ENCODE measurements at places on chromosomes 1 and 21.

DNA sequence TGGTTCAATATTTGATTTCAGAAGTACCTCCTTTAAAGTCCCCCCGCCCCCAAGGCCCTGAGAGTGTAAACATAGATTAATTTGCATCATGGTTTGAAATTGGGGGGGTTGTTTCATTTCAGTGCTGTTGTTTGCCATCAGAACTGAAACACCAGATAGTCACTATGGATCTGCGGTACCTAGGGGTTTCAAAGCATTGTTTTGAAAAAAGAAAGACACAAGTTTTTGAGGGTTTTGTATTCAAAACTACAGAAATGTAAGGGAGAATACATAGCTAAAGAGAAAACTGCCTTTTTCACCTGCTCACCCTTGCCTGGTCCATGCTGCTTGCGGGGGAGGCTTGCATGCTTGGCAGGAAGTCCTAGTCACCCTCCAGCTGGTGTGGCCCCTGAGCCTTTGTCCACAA, 59.3 kb downstream of the ACP6 start:
- DNase-seq = no peak

DNA sequence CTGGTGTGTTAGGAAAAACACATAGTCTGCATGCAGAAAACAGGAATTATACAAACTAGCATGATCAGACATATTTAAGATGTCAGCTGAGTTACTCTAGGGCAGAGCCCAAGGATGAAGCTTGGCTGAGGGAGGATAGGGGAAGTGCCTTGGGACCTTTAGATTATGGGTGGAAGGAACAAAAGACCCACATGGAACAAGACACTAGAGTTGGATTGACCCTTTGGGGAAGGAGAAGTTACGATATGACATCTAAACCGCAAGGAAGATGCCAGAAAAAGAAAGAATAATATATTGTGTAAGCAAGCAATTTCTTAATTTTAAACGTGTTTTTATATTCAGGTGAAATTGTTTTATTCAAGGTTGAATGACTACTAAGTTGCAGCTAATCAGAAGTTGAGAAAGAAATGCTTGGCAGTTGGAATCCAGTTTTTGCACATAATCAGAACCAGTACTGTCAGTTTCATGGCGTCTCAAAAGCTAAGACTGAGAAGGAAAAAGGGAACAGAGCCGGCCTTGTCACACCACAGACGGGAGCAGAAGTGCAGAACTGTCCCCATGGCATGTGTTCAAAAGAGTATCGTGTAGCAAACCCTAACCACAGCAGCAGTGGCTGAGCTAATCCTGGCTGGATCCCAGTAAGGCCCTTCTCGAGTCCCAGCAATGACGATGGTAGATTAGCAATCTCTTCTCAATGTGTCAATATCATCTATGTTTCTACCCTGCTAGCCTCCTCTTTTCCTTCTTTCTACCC, 31.2 kb upstream of the IFNAR2 start:
- no peak for DNase-seq

DNA sequence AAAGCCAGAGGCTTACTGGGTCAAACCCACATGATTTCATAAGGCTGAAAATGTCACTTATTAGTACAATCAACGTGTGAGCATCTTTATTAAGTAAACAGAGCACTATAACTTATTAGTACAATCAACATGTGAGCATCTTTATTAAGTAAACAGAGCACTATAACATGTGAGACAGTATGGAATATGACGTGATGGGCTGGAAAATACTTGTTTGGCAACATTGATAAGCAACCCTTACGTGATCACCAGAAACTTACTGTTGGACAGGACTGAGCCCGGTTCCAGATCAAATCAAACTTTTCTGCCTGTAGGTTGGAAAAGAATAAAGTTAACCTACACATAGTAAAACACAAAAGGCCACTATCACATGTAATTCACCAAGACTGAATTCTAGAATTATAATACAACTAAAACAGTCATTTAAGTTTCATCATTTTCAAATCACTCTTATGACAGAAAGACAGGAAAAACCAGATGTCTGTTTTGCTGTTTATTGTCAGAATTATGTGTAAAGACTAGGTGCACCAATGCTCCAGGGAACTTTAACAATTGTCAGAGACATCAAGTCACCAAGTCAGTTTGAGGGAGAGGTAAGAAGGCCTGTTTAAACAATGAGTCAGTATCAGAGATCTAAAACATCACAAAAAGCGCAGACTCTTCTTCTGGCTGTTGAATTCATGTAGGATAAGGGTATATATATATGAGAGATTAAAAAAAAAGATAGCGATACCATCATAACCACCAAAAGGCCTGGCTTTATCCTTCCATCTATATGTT, 15.7 kb downstream of the ATPAF1 start:
- DNase-seq = no peak

GRCh38 chr1:2460996-2461751, 14.9 kb upstream of the PLCH2 start:
- no peak for DNase-seq

DNA sequence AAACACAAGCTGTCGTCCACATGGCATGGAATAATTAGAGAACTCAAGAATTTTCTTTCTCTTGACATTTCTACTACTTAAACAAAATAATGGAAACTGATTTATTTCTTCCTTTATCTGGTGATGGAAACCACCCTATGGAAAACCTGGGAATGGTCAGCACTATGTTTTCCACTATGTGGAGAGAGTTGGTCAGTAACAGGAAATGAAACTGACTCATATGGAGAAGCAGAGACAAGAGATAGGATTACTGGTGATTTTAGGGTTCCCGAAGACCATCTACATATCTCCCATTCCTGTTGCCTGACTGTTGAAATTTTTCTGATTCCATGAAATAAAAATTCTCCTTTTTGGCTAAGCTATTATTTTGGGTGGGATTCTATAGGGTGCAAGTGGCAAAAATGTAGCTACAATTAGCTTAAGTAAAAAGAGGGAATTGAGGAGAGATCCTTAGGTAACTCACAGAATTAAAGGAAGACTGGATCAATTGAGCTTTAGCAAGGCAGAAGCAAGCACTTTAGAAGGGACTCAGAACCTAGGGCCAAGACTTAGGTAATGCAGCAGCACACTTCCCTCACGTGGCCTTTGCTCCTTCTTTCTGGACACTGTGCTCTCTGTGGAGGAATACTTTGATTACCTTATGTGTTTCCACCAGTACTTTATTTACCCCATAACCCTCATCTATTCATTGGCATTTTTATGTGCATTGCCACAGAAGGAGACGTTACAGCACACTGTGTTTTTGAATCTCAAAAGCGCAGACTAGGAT, 89.6 kb downstream of the LEPR start:
- no peak for DNase-seq

GRCh38 chr1:107228704-107229371, 88.0 kb downstream of the NTNG1 start:
- no peak for DNase-seq

GRCh38 chr1:174519844-174520243, 72.1 kb downstream of the GPR52 start:
- no peak for DNase-seq

- DNase-seq = no peak
Measured at GRCh38 chr1:14672005-14672404, 73.5 kb downstream of the KAZN start.

- DNase-seq = no peak
Measured at GRCh38 chr1:240610636-240611035, 1.3 kb downstream of the GREM2 start.

- no peak for DNase-seq
Measured at GRCh38 chr1:8860738-8861516, 17.6 kb downstream of the ENO1 start.

- no peak for DNase-seq
Measured at GRCh38 chr1:19425646-19426239, 59.6 kb downstream of the CAPZB start.

GRCh38 chr1:30242722-30243457, 480.5 kb downstream of the MATN1 start:
- no peak for DNase-seq

DNA sequence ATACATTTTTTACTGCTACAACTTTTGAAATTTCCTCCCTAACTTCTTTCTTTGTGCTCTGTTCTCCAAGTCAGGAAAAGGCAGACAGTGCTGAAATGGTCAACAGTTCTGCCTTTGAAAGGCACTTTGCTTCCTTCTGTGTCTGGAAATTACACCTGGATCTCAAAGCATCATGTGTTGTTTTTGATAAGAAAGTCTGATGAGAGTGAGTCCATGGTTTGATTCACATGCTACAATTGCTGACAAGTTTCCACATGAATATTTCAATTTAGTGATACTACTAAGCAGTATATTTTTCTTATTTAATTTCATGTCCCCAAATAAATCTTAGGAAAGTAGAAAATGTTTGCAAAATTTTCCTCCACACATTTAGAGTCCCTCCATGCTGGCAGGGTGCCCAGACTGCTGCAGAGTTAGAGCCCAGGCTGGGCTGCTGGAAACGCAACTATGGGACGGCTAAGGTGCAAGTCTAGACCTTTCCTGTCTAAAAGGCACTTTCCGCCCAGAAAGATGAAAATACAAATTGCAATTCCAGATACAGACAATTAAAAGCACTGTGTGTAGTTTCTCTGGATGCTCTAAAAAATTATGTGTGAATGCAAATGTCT, 96.6 kb upstream of the RUNX1 start:
- DNase-seq = no peak

DNA sequence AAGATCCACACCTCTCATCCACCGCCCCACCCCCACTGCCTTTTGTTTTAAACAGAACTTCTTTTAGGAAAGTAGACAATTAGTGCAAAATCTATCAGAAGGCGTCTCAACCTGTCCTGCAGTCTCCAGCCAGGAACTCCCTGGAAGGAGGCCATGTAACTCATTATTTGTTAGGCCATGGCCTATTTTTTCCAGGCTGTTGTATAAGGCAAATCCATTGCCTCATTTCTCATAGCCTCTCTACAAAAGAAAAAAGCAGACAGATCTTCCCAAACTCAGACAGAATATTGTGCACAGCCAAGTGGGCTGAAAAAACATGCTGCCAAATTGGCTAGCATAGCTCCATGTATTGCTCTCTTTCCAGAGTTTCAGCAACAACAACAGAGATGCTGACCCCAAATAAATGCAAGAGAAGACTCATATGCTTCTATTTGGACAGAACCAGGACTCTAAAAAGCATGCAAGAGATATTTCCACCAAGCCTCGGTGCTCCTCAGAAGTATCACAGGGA, 770.7 kb upstream of the CXADR start:
- no peak for DNase-seq

DNA sequence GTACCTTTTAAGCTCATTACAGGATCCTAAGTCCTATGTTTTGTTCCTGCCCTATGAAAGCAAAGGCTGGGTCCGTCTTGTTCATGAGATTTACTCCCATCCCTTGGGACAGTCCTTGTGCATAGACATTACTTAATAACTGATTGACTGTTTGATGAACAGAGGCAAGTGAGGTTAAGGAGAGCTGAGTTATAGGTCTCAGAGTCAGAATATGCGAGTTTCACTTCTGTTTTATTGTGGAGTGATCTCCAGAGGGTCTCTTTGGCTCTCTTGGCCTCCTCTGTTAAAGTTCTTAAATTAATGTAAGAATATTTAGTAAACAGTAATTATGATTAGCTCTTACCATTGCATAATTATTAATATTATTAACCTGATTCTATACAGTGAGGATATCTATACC, 52.6 kb downstream of the BRINP2 start:
- no peak for DNase-seq

GRCh38 chr1:225534135-225534534, 106.3 kb upstream of the LBR start:
- DNase-seq = no peak

GRCh38 chr1:225662155-225662554, 9.2 kb upstream of the ENAH start:
- no peak for DNase-seq

All from KG1 (cell line).